ENCODE measurements at places on chromosomes 13 and 19.
A peak's percentile ranks its signal among the peaks of the same experiment; 100 is the strongest.

GRCh38 chr13:67217880-67218279, 12.3 kb downstream of the PCDH9 start:
- no peak for DNase-seq

- DNase-seq: no peak
Measured at GRCh38 chr19:10061717-10062310, 24.3 kb upstream of the SHFL start.

DNA sequence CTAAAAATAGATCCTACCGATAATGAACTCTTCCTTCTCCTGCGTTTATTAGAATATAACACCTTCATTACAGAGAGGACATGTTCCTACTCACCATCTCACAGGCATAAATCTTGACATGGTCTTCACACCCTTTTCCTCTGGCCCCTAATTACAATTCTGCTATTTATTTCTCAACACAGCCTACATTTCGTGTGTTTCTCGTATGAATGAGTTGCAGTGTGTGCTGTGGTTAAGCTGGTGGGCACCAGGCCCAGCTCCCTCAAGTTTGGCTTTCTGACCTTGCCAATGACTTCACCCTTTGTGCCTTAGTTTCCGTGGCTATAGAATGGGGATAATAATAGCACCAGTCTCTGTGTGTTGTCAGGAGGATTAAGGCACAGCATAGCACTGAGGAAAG, 12.3 kb upstream of the KATNAL1 start:
- DNase-seq: no peak

GRCh38 chr19:47068246-47068645, 19.8 kb upstream of the TMEM160 start:
- DNase-seq: no peak

DNA sequence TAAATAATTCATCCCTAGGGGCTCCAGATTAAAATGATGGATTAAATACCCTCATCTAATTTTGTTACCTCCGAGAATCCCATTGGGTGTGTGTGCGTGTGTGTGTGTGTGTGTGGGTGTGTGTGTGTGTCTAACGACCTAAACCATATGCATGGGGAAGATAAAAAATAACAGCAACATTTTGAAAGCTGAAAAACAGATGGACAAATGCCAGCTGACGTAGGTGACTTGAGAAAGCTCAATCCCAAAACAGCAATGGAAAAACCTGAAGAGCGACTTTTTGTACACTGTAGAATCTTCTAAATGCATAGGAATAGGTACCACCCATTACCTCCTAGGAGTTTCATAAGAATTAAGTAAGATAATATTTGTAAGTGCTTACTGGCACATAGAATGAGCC, 8.7 kb upstream of the RPL21 start:
- no peak for DNase-seq

GRCh38 chr13:111530137-111530870, 209.9 kb downstream of the TEX29 start:
- DNase-seq: no peak

GRCh38 chr13:111304041-111304544, 16.3 kb upstream of the TEX29 start:
- DNase-seq: peak; percentile 47

DNA sequence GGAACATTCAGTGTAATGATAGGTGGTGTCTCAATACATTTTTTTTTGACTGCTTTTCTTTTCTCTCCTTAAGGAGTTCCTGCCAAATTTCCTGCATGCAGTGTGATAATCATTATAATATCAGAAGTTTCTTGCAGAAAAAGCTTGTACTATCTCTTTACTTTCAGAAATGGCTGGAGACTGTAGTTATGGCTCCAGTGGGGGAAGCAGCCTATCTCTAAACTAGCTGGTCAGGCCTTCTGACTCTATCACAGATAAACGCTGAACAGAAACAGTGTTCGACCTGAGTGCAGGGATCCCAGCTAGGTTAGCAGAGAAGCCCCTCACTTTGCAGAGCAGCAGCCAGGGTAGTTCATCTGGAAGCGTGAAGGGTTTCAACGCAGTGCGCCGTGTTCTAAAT, 1.9 kb downstream of the CCNE1 start:
- DNase-seq: no peak

- DNase-seq: no peak
Measured at GRCh38 chr13:44575035-44575434, 1.1 kb downstream of the TSC22D1 start.

DNA sequence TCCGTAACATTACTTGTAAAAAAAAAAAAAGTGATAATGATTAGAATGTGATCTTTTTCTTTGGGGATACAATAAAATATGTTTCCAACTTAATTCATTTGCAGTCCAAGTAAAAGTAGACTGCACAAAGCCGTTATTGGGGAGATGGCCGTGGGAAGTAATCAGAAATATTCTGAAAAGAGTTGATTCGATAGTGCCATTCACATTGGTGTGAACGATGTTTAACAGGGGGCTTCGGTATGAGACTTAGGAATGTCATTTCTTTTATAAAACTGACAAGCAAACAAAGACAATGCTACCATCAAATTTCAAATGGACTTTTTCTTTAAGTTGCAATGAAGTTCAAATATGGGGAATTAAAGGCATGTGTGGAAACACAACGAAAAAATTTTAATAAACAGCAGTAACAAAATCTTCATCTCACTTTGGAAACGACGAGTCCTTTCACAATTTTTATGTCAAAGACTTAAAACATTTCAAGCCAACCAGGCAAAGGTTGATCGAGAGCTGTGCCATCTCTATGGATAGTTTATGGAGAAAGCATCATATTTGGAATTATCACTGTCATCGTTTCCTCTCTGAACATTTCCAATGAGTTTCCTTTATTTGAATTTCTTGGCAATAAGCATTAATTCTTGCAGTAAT, 1.7 kb upstream of the ZIC5 start:
- DNase-seq: no peak

DNA sequence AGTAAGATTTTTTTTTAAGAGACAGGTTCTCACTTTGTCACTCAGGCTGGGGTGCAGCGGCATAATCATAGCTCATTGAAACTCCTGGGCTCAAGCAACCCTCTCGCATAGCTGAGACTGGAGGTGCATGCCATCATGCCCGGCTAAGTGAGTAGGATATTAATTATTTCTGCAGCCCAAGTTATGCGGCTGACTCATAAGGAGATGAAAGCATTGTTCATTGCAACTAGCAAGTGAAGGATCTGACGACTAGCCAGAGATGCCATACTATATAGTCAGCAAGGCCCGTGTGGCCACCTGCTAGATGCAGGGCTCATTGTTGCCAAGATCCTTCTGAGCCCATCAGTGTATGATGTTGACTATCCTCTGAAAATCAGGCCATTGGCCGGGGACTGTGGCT, 45.2 kb downstream of the ABCC4 start:
- no peak for DNase-seq

- DNase-seq: no peak
Measured at GRCh38 chr13:106477303-106477702, 58.2 kb downstream of the EFNB2 start.

DNA sequence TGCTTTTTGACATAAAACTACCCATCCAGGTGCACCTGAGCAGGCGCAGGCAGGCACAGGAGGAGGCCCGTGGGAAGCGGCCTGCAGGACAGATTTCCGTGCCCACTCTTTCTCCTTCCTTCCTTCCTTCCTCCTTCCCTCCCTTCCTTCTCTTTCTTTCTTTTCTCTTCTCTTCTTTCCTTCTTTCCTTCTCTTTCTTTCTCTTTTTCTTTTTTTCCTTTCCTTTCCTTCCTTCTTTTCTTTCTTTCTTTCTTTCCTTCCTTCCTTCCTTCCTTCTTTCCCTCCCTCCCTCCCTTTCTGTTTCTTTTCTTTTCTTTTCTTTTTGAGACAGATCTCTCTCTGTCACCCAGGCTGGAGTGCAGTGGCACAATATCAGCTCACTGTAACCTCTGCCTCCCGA, 21.2 kb upstream of the TMEM255B start:
- no peak for DNase-seq

GRCh38 chr13:90618133-90618532, 729.4 kb upstream of the MIR17HG start:
- no peak for DNase-seq

- no peak for DNase-seq
Measured at GRCh38 chr19:28876609-28877123, 336.3 kb downstream of the UQCRFS1 start.

GRCh38 chr19:3556978-3557460, 367 bp downstream of the MFSD12 start:
- peak; percentile 36 for DNase-seq

All from activated CD4-positive, alpha-beta T cell treated with anti-CD3 and anti-CD28 coated beads, Interleukin-2, Interleukin-4, amounts not matched to agents 100 ng/mL and 50 ng/mL, durations not matched to agents 16 hours and 8 hours (primary cell).